Adrenal gland (tissue), 19 donors: ENCODE measurements at places on chromosomes 2 and 18.

GRCh38 chr2:230011617-230012016 lies 57.1 kb downstream of the SLC16A14 start:
- peaks cover 9% of the 10 kb centered on the region for H3K4me1 ChIP-seq
- no peaks in the 10 kb centered on the region for H3K36me3 ChIP-seq
- H3K4me3 ChIP-seq: no peak overlapping the region
- no peak overlapping the region for H3K27ac ChIP-seq
- no peaks in the 10 kb centered on the region for H3K27me3 ChIP-seq
- DNase-seq: no peak

- no peak overlapping the region for H3K27ac ChIP-seq
- H3K4me1 ChIP-seq: no peaks in the 10 kb centered on the region
- no peak for DNase-seq
- no peaks in the 10 kb centered on the region for H3K27me3 ChIP-seq
- H3K4me3 ChIP-seq: no peak overlapping the region
These were observed 46.7 kb upstream of the CREB1 start for GRCh38 chr2:207483066-207483465.

DNA sequence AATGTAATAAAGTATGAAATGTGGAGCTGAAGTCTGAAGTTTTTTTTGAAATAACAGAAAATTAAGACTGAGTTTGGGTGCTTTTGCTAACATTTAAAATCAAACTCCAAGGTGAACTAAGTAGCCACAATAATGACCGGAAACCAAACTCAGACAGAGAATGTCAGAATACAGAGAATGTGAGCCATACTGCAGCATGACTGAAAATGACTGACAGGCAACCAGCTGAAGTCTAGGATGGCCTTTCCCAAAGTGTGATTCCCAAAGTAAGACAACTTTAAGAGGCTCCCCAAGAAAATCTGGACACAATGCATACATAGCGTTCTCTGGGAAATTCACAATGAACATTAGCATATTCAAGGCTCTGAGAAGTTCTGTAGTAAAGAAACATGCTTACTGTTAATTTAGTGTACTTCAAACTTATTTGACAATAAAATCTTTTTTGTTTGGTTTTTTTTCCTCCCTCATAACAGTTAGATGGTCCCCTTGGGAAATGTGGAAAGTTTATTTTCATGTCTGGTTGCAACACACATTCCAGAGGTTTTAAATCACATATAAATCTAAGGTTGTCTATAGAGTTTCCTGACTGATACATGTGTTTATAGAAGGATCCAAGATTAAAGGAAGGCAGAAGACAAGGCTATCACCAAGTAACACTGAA lies 28.6 kb downstream of the PLA2R1 start:
- no peaks in the 10 kb centered on the region for H3K27me3 ChIP-seq
- no peak overlapping the region for H3K27ac ChIP-seq
- H3K36me3 ChIP-seq: no peaks in the 10 kb centered on the region

- H3K27ac ChIP-seq: no peak overlapping the region
- no peaks in the 10 kb centered on the region for H3K4me1 ChIP-seq
- no peak for DNase-seq
- no peaks in the 10 kb centered on the region for H3K36me3 ChIP-seq
- no peaks in the 10 kb centered on the region for H3K27me3 ChIP-seq
These were observed 781.1 kb upstream of the FSHR start for GRCh38 chr2:49935449-49935848.

GRCh38 chr2:85395912-85396475 lies 14.2 kb downstream of the CAPG start:
- DNase-seq: no peak
- peaks cover 3% of the 10 kb centered on the region for H3K4me1 ChIP-seq
- H3K4me3 ChIP-seq: no peak overlapping the region
- H3K27me3 ChIP-seq: no peaks in the 10 kb centered on the region

DNA sequence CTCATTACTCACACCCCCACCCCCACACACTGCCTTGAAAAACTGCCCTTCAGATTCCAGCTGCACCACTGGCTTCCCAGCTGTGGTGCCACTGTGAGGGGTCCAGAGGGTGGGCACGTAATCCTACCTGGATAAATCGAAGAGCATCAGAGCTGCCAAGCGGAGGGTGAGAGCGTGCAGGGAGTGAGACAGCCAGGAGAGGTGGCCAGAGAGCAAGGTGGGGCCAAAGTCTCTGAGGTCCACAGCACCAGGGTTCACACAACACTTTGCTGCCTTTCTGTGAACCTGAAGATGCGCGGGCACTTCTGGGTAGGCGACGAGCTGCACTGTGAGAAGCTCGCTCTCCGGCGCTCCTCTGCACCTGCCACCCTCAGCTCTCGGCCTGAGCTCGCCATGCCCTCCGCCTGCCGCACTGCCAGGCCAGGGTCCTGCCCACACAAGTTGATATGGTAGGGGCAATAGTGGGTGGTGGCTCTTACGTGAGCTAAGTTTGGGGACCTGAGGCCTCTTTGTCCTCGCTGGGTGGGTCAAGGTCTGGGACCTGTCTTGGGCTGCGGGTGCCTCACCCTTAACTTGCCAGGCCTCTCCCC lies 83.9 kb downstream of the MARCO start:
- no peak overlapping the region for H3K4me3 ChIP-seq
- peaks cover 7% of the 10 kb centered on the region for H3K27me3 ChIP-seq
- no peak overlapping the region for H3K27ac ChIP-seq
- no peak for DNase-seq
- no peaks in the 10 kb centered on the region for H3K36me3 ChIP-seq

GRCh38 chr18:5294457-5295230 lies 882 bp downstream of the ZBTB14 start:
- peak; percentile 57 for DNase-seq
- peak overlapping the region; percentile 87 for H3K27ac ChIP-seq

GRCh38 chr2:224272237-224272910 lies 129.5 kb downstream of the FAM124B start:
- no peaks in the 10 kb centered on the region for H3K36me3 ChIP-seq
- no peaks in the 10 kb centered on the region for H3K4me1 ChIP-seq
- no peak overlapping the region for H3K4me3 ChIP-seq
- no peak overlapping the region for H3K27ac ChIP-seq

- H3K4me3 ChIP-seq: no peak overlapping the region
- no peaks in the 10 kb centered on the region for H3K4me1 ChIP-seq
- no peaks in the 10 kb centered on the region for H3K27me3 ChIP-seq
These were observed 211.4 kb upstream of the SALL3 start for GRCh38 chr18:78768221-78768620.

DNA sequence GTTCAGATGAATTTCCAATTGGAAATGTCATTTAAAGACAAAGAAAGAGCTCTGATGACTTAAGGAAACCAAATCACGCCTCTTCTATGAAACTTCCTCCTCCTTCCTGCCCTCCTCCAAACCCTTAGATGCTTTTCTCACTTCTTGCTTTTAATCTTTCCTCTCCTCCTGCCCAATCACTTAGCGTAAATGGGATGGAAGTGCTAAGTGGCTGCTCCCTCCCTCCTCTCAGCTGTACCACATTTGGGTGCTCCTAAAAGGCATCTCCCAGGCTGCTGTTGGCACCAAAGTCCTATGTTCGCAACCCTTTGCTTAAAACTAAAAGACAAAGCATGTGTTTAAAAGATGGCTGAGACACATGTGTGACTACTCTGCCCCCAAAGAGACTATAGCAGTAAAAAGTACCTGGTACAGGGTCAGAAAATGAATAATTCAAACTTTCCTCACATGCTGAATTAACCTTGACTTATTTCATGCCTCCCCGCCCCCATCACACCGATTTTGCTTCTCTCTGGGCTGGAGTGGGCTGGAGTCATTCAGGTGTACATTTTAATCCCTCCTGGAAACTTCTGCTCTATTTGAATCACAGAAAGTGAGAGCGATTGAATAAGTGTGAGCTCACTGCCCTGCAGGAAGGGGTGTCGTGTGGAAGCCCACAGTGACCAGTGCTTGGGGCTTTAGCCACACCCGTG lies 59.2 kb upstream of the KLF7 start:
- H3K27me3 ChIP-seq: no peaks in the 10 kb centered on the region
- no peaks in the 10 kb centered on the region for H3K4me1 ChIP-seq
- no peak for DNase-seq
- no peak overlapping the region for H3K27ac ChIP-seq
- H3K4me3 ChIP-seq: no peak overlapping the region

- H3K4me3 ChIP-seq: no peak overlapping the region
- no peaks in the 10 kb centered on the region for H3K36me3 ChIP-seq
- H3K4me1 ChIP-seq: peaks cover 5% of the 10 kb centered on the region
- no peaks in the 10 kb centered on the region for H3K27me3 ChIP-seq
- no peak overlapping the region for H3K27ac ChIP-seq
These were observed 2.1 kb upstream of the SPIRE1 start for GRCh38 chr18:12659904-12660605.

- H3K4me3 ChIP-seq: no peak overlapping the region
- no peaks in the 10 kb centered on the region for H3K27me3 ChIP-seq
- H3K36me3 ChIP-seq: no peaks in the 10 kb centered on the region
- no peak overlapping the region for H3K27ac ChIP-seq
These were observed 13.0 kb upstream of the RMDN2 start for GRCh38 chr2:37912056-37912455.

DNA sequence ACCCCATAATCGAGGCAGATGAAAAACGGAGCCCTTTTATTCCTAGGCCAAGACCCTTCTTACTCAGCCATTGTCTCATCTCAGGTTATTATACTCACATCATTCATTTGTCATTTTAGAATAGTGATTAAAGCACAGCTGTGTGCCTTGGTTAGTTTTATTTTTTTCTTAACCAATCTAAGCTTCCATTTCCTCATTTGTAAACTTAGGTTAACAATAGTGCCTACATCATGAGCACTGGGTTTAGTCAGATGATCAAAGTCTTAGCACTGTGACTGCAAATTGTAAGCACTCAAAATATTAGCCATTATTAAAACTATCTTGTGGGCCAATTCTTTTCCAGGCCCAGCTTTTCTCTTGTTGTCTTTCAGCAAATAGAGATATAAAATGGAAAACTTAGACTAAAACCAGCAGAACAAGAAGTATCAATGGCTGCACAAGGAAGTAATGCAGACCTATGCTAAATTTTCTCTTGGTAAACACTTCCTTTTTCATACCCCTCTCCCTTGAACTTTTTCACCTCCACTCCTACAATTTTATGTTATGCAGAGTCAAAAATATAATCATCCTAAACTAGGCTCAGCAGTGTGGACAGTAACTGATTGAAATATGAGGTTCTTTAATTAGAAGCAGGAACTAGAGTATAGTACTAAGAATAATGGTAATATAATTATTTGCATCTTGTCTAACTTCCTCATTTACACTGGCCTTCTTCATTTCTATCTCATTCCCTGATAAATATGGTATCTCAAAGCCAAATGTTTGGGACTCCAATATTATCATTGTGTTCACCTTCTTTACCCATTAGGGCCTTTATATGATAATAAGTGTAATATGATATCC lies 21.5 kb upstream of the GALNT3 start:
- no peaks in the 10 kb centered on the region for H3K36me3 ChIP-seq
- no peak for DNase-seq
- no peak overlapping the region for H3K4me3 ChIP-seq

DNA sequence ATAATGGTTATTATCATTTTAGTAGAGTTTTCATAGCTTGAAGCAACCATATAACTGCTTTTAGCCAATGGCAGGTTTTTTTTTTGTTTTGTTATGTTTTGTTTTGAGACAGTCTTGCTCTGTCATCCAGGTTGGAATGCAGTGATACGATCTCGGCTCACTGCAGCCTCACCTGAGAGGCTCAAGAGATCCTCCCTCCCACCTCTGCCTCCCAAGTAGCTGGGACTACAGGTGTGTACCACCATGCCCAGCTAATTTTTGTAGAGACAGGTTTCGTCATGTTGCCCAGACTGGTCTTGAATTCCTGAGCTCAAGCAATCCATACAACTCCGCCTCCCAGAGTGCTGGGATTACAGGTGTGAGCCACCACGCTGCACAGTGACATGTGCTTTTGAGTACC lies 117.5 kb upstream of the GAREM1 start:
- H3K27ac ChIP-seq: no peak overlapping the region
- H3K27me3 ChIP-seq: no peaks in the 10 kb centered on the region
- DNase-seq: no peak
- H3K4me1 ChIP-seq: no peaks in the 10 kb centered on the region

DNA sequence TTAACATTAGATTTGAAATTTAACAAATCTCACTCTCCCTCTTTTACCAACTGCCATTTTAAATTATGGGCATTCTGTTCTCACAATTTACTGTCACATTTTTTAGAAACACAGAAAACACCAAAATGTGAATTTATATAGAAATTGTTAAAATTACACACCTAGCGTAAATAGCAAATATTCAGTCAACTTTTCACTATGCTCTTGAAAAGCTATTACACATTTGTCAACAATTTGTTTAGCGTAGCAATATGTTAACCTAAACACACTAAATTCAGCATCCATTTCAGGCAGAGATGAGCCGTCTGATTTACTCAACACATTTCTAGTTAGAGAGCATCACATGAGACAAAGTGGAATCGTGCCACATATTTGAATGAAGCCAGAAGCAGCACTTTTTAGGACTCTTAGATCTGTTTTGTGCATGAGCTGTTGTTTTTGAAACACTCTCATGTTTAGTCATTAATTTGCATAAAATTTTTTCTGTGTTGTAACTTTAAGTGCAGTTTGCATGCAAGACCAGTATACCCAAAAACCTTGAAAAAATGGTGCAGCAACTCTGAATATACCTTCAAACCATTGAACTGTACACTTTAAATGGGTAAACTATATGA lies 8.2 kb downstream of the TTC32 start:
- H3K36me3 ChIP-seq: no peaks in the 10 kb centered on the region
- no peak overlapping the region for H3K27ac ChIP-seq
- no peak overlapping the region for H3K4me3 ChIP-seq
- H3K27me3 ChIP-seq: no peaks in the 10 kb centered on the region

DNA sequence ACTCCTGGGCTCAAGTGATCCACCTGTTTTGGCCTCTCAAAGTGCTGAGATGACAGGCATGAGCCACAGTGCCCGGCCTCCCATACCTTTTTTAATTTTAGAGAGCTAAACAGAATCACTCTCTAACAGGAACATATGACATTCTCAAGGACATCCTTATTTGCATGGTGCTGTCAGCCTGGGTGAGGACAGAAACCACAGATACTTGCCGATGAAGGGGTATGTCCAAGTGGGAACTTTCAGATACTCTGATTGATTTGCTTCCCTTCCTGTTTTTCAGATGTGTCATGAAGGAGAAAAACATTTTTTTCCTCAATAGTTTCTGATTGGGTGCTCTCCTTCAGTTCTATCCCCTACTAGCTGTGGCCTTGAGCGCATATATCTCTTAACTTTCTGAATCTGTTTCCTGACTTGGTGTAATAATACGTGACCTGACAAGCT lies 49.6 kb downstream of the MYO3B start:
- no peaks in the 10 kb centered on the region for H3K27me3 ChIP-seq
- H3K36me3 ChIP-seq: no peaks in the 10 kb centered on the region
- DNase-seq: no peak
- no peak overlapping the region for H3K27ac ChIP-seq
- H3K4me3 ChIP-seq: no peak overlapping the region

DNA sequence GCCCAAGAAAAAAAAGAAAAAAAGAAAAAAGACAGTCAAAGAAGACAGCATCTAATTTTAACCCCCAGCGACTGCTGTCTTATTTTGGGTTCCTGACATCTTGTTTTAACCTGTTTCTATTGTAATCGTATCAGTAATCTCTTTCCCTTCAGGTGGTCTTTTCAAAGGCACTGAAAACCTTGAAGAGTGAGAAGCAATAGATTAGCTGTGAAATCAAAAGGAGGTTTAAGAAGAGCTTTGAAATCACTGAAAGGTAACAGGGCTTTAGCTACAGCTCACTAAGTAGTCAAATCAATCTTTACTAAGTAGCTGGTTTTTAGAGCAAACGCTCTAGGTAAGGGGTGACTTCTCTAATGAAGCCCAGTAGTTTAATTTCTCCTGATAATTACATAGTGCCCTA lies 5.4 kb upstream of the TANC1 start:
- no peak overlapping the region for H3K27ac ChIP-seq
- no peak overlapping the region for H3K4me3 ChIP-seq
- H3K4me1 ChIP-seq: peaks cover 11% of the 10 kb centered on the region
- no peaks in the 10 kb centered on the region for H3K27me3 ChIP-seq
